ENCODE measurements at places on chromosomes 13 and 19. TPM values are rescaled to one million over a fixed set of nuclear protein-coding genes. Genes with fewer than 3 reads are reported as not detected.

EDNRB gene
- 9.7 TPM for total RNA-seq

EID2 gene
- total RNA-seq, result 16.3 TPM

CYSLTR2 gene
- total RNA-seq, result not detected

HSH2D gene
- not detected for total RNA-seq

PGLYRP1 gene
- not detected for total RNA-seq

ZNF154 gene
- total RNA-seq, result 0.87 TPM

POU2F2 gene
- 1.00 TPM for total RNA-seq

PCDH17 gene
- total RNA-seq, result not detected

PSG1 gene
- 0.62 TPM for total RNA-seq

CALM3 gene
- total RNA-seq, result 324 TPM

TSSK6 gene
- 2.0 TPM for total RNA-seq

CAB39L gene
- total RNA-seq, result 7.0 TPM

POMP gene
- total RNA-seq, result 90.0 TPM
